ENCODE measurements at places on chromosomes 11 and 22.

- no peak for DNase-seq
Observed at GRCh38 chr11:125939081-125939521, 6.7 kb upstream of the VSIG10L2 start.

DNA sequence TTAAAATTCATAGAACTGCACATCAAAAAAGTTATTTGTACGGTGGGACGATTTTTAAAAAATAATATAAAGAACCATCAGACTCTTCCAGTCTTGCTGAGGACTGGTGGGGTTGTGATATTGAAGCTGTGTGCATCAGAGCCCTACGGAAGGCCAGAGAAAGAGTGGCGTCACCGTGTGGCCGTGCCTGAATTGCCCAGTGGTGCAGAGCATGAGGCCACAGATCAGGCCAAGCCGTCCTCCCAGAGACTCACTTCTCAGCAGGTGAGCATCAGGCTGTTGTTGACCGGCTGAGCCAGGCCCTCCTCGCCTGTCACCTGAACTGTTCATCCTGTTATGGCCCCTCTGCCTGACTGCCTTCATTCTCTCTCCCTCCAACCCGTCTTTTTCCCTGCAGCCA lies 1013.9 kb downstream of the TBC1D22A start:
- DNase-seq, result no peak

DNA sequence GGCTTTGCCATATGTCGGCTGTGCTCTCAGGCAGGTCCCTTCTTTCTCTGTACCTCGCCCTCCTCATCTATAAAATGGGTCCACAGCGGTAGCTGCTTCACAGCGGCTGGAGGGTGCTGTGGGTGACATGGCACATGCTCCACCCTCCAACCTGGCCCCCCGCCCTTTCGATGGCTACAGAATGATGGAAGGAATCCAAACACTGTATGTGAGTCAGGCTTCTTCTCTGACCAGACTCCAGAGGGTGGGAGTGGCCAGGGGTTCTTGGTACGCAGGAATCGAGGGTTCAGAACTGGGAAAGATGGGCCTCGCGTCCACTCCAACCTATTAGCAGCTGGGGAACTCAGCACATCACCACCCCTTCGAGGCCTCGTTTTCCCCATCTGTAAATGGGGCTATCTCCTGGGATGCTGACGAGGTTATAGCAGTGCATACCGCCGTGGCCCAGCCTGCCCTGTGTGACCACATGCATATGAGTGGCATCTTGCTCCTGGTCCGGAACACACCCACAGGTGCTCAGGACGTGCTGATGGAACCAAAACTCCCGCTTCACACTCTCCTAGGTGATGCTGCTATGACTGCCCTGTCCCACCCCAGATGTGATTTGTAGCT lies 26.4 kb downstream of the MN1 start:
- no peak for DNase-seq

DNA sequence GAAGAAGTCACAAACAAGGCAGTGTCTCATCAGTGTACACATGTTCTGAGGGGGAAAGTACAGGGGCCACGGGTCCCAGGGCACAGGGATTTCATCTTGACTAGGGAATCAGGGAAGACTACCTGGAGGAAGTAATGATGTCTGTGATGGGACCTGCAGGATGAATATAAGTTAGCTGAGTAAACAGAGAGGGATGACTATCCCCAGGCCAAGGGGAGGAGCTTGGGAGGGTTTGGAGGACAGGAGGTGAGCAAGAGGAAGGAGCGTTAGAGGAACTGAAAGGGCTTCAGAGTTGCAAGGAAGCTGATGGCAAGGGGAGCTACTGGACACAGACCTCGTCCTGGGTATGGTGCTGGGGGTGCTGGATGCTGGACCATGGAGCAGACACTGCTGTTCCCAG lies 56.4 kb downstream of the TRAF6 start:
- DNase-seq, result no peak

- DNase-seq, result no peak
Observed at GRCh38 chr11:36398231-36398953, 102.3 kb downstream of the PRR5L start.

DNA sequence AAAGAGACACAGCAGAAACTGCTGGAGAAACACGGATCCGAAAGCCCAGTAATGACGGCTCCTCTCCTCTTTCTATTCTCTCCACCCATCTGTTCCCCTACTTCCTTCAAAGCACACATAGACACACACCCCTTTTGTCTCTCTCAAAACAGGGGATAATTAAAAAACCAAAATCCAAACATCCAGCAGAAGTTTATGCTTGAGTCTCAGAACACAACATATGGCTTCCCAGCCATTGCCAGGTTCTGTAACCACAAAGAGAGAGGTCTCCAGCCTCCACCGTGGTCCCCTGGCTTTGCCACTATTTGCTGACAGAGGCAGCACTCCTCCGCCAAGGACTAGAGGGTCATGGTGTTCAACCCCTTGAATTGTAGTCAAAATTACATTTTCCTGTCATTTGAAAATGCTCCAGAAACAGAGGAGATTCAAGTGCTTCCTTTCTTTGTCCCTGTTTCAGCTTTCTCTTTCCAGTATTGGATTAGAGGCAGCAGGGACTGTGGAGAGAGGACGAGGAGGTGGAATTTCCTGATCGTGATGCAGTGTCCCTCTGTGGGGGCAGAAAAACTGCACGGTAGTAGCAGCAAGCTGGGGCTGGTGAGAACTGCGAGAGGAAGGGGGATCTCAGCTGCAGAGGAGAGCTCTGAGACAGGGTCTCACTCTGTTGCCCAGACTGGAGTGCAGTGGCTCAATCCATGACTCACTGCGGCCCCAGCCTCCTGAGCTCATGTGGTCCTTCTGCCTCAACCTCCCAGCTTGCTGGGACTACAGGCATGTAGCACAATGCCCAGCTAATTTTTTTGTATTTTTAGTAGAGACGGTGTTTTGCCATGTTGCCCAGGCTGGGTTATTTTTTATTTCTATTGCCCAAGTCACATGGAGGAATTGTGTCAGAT lies 60.3 kb downstream of the UBASH3B start:
- DNase-seq, result no peak

DNA sequence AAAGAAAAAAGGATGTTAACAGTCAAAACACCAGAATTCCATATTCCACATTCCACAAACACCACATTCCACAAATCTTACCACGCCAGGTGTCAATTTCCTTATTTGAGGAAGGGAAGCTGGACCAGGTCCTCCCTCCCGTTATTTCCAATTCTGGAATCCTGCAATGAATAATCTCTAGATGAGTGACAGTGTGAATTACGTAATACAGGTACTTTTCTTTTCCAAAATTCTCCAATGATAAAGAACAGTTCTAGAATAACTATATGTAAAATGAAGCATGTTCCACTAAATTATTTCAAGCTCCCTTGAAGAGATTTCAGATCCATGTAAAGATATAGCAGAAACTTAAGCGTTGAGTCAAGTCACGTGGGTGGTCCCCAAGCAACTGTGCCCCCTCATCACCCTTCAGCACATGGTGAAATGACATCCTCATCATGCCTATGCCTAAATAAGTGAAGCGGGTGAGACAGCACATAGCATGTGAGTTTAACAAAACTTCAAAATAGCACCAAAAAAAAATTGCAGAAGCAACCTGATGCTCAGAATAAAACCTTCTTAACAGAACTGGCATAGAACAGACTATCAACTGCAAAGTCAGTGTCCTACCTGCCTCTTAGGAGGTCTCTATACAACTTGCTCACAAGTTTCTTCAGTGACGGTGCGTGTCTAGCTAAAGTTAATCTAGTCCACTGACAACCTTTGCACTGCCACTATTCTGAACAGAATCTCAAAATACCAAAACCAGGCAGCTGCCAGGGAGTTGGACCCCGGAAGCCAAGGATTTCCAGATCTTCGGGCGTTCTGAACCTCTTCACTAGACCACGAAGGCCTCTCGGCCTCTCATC lies 876 bp downstream of the NFRKB start:
- DNase-seq, result no peak

GRCh38 chr22:37753746-37754145 lies 54.0 kb upstream of the GCAT start:
- no peak for DNase-seq

GRCh38 chr22:43996981-43997265 lies 27.2 kb upstream of the PARVB start:
- DNase-seq, result no peak

- no peak for DNase-seq
Observed at GRCh38 chr22:16608931-16609330, 16.3 kb upstream of the CCT8L2 start.

DNA sequence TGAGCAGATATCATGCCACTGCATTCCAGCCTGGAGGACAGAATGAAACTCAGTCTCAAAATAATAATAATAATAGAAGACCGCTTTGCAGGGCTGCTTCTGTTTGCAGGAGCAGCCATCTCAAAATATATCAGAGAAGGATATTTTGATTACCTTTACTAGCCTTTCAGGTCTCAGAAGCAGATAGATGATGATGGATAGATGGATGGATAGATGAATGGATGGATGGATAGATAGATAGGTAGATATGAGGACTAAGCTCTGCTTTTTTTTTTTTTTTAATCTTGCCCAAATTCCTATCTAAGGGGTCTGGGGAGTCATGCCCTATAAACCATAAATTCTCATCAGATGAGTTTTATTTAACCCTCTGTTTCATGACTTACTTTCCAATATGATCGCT lies 18.5 kb downstream of the APOBEC3H start:
- no peak for DNase-seq

GRCh38 chr11:38345286-38345685 lies 1747.2 kb upstream of the RAG2 start:
- DNase-seq, result no peak
